NCI-H1048 (cell line): ENCODE measurements at places on chromosomes 5 and 9.

DNA sequence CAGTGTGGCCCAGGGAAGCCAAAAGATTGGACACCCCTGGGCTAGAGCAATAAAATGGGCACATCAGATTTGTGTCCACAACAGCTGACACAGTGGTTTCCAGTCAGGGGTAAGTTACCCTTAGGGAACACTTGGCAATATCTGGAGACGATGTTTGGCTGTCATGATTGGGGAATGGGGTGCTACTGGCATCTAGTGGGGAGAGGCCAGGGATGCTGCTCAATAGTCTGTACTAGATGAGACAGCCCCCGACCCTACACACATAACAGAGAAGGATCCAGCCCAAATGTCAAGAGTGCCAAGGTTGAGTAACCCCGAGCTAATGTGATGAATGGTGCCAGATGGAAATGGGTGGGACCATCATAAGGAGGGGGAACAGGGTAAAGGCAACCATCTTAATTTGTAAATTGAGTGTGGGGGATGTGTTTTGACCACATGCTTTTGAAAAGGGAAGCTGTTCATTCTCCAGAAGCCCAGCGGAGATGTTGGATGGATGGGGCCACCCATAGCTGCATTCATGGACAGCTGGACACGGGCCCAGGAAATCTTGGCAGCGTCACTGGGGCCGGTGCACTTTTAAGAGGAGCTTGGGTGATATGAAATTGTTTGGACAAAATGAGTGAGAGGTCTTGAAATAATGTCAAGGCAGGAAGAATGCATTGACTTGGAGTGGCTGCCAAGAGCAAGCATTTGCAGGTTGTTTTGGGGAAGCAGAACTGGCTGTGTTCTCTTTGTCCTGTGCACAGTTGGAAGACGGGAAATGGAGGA is 33.4 kb downstream of the SYK start:
- no peak for DNase-seq

DNA sequence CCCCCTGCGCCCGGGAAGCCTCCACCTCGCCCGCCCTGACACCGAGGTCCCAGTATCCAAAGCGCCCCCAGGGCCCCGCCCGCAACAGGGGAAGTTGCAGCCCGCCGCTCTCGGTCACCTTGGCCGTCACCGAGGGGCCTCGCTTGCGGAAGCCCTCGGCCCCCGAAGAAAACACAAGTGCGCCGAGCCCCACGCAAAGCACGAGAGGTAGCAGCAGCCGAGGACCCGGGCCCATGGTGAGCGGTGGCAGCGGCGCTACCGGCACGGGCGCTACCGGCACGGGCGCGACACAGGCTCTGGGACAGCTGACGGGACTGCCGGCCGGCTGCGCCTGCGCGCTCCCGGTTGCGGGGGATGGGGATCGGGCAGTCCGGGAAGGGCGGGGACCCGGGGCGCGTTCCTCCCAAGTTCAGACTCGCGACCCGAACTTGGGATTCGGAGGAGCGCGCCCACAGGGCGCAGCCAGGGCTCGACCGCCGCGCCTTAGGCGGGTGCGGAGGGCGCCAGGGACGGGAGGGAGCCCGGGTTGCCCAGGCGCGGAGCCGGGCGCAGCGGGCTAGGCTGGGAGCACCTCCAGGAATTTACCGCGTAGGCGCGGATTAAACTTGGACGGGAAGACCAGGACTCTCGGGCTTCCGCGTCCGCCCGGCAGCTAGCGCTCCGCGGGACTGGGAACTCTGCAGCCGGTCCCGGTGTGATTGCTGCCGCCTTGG is at the start of gene PPIC:
TSS of gene PPIC (minus strand) at position 335 of the 713 bp plus-strand sequence. CDS start at position 235, 100 bp downstream.
- peak; percentile 27 for DNase-seq

DNA sequence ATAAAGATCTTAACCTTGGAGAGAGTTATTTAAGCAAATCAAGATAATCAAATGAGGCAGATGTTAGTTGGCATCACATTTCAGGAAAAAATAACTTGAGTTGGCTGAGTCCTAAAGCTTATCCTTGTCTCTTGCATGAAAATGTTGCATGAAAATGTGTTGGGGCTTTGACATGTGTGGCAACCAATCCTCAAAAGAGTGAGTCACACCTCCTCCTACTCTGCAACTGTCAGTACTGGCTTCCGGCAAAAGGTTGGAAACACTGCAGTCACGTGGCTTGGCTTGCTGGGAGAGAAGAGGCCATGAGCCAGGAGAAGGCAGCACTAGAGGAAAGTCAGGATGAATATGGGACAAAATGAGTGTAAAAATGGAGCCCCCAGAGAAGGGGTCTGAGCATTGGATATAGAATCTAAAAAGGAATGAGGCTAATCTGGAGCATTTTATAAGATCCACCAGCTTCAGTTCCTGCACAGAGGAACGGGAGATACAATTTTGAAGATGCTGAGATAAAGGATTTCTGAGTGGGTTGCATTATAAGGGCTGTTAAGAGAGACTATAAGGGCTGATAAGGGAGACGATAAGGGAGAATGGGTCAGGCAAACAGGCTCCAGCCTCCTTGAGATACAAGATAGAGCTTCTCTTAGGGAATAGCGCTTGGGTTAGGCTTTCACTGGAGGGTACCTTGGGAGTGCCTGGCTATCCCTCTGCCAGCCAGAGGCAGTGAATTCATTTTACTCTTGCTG is 43.1 kb downstream of the SPATA31D1 start:
- peak; percentile 48 for DNase-seq

- DNase-seq = no peak
Measured at GRCh38 chr5:42854795-42855194, 43.1 kb upstream of the SELENOP start.

DNA sequence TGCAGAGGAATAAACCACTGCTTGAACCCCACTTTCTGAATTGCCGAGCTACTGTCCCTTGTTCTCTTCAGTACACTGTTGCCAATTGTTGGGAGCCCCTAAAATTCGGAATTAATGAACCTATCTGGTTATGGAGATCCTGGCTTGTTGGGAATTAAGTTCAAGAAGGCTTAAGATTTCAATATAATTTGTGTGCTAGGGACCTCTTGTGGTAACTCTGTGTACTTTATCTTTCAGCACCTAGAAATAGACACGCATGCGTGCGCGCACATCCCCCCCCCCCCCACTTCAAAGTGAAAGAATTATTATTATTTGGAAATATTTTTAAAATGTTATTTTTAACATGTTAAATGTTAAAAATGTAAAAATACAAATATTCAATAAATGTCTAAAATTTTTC is 53.3 kb upstream of the FAM169A start:
- DNase-seq = peak; percentile 7

DNA sequence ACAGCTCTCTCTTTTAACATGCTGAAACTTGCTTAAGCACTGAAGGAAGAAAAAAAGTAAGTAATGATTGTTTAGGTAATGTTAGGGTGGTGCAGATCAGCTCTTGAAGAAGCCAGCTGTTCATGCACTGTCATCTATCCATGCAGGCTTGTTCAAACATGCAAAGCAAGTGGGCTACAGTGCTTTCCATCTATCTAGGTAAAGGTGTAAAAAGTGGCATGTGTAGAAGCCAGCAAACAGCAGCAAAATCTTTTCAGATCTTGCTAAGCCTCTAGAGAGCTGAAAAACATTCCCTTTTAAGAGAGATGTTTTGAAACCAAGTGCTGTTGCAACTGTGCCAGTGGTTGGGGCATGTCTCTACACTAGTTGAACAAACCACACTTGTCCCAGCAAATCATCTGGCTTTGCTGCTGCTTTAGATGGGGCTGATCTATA is 214.4 kb downstream of the EFNA5 start:
- no peak for DNase-seq

GRCh38 chr9:100725371-100725770 is 147.5 kb downstream of the CAVIN4 start:
- DNase-seq = no peak

GRCh38 chr5:36357391-36357975 is 55.8 kb upstream of the RANBP3L start:
- DNase-seq = no peak

DNA sequence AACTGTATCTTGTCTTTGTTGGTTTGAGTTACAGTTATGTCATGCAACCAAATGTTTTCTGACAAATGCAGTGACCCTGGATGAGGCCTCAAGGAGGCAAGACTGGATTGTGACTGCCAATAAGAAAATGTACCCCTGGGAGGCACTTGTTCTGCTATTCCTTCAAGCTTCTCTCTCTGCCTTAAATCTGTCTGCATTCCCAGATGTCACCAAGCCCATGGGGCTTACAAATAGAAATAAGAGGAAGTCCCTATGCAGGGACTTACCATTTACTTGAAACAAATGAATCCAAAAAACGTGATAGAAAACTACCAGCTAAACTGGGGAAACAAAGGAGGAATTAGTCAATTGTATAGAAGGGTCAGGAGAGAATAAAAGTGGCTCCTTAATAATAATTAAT is 8.2 kb upstream of the PARP8 start:
- no peak for DNase-seq
